CD4-positive, CD25-positive, alpha-beta regulatory T cell (primary cell): ENCODE measurements at places on chromosomes 6 and 20.

DNA sequence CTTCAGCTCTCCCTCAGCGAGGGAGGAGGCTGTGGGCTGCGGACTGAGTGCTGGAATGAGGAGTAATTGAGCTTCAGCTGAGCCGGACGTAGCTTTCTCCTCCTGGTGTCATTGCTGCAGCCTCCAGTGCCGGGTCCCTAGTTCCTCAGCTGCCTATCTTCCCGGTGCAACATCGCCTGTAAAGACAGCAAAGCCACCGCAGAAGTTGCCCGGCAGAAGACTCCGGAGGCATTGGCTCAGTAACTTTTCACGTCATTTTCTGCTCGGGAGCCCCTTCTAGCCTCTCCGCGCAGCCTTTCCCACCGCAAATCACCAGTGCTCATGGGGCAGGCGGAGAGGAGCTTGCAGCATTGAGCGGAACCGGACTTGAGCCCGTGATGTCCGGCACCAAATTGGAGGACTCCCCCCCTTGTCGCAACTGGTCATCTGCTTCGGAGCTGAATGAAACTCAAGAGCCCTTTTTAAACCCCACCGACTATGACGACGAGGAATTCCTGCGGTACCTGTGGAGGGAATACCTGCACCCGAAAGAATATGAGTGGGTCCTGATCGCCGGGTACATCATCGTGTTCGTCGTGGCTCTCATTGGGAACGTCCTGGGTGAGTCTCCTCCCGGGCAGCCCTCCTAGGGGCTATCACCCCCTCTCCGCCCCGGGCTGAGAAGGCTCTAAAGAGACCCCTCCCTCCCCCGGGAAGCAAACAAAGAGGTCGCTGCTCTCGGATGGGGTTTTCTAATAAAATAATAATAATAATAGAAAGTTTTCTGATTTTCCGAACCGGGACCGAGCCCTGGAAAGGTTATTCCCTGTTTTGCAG is at the start of gene HCRTR2:
HCRTR2 (plus strand) TSS at position 305 of the 816 bp plus-strand sequence; CDS start at position 378, 73 bp downstream.
- DNase-seq: no peak

DNA sequence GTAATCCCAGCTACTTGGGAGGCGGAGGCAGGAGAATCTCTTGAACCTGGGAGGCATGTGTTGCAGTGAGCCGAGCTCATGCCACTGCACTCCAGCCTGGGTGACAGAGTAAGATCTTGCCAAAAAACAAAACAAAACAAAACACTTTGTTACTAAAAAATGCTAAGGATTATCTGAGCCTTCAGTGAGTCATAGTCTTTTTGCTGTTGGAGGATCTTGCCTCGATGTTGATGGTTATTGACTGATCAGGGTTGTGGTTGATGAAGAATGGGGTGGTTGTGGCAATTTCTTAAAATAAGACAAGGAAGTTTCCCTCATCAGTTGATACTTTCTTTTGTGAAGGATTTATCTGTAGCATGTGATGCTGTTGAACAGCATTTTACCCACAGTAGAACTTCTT is 196.8 kb upstream of the HDDC2 start:
- DNase-seq: no peak

DNA sequence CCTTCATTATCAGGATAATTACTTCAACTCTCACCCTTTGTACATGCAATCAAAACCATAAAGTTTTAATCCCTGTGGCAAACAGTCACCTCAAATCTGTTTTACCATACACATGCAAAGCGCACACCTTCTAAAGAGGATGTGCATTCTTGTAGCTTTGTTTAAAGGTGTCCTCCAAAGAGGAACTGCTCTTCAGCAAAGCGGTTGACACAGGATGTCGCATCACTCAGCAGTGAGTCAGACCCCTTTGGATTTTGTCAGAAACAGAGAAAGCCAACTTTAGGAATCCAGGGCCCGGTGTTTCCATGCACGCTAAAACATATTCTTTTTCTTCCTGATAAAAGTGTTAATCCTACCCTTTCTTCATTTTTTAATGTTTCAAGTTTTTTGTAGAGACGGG is 268.3 kb upstream of the ARID1B start:
- DNase-seq: no peak

GRCh38 chr20:55252521-55252920 is 752.8 kb downstream of the CBLN4 start:
- no peak for DNase-seq

DNA sequence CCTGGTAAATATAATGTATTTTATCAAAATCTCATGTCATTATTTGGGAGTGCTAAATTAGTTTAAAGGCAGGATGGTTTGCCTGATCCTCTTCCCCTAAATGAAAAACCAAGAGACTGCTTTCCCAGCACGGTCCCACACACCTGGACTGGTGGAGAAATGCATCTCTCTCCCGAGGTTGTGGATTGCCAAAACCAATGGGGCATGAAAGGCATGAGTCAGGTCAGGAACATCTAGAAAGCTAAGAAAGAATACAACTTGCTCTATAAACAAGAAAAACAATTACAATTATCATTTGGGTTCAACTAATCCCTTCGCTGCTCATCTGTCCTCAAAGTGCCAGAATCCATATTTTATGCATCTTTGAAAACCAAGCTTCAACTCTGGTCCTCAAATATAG is 308.3 kb upstream of the IRAK1BP1 start:
- DNase-seq: no peak

- no peak for DNase-seq
These were observed 8.8 kb upstream of the GJA1 start for GRCh38 chr6:121426686-121427085.

DNA sequence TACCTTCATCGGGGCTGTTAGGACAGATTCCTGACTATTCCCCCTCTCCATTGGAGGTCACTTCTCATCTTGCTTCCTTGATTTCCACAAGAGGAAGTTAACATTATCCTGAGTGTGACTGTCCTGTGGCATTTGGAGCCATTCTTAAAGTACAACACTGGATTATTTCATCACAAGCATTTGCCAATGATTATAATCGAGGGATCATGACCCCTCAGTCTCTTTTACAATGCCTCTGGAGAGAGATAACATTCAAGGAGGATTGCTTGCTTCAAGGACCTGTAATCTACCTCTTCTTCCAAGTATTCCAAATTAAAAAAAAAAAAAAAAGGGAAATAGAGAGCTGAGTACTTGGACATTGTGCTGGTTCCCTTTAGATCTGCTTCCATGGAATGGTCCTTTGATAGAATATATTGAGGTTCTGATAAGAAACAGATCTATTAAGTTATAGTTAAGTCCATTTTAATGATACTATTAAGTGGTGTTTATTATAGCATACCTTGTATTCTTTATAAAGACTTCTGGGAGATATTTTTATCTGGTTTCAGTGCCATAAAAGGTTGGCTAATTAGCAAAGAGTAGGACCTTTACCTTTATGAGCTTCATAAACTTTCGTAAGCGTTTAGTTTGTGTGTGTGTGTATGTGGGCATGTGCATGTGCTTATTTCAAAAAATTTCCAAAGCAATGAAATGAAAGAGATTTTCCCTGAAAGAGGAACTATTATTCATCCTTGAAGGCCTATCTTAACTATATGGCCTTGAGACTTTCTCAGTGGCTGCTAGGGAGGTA is 469.1 kb downstream of the DHX35 start:
- no peak for DNase-seq

GRCh38 chr6:137309078-137309762 is 90.0 kb upstream of the IFNGR1 start:
- no peak for DNase-seq

- no peak for DNase-seq
These were observed 610.3 kb downstream of the RNF144B start for GRCh38 chr6:18997375-18997826.

DNA sequence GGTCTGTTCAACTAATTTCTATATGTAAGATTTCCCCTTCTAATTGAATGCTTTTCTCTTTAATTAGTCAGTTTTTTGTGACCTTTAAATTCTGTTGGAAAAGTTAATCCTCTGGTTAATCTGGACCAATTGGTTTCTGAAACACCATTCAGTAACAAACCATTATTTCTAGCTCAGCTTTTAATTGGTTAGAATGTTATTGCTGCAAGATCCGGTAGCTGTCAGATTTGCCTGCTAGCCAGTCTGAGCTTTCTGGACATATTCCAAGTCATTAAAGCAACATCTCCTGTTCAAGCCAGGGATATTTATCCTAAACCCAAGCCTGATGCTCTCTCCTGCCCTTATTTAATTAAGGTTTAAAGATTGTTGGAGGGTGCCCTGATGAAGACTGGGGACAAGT is 55.1 kb upstream of the FBXL4 start:
- DNase-seq: no peak

- no peak for DNase-seq
These were observed 189.4 kb upstream of the ARID1B start for GRCh38 chr6:156587751-156588301.

GRCh38 chr6:47062346-47062745 is 20.2 kb upstream of the ADGRF1 start:
- no peak for DNase-seq

DNA sequence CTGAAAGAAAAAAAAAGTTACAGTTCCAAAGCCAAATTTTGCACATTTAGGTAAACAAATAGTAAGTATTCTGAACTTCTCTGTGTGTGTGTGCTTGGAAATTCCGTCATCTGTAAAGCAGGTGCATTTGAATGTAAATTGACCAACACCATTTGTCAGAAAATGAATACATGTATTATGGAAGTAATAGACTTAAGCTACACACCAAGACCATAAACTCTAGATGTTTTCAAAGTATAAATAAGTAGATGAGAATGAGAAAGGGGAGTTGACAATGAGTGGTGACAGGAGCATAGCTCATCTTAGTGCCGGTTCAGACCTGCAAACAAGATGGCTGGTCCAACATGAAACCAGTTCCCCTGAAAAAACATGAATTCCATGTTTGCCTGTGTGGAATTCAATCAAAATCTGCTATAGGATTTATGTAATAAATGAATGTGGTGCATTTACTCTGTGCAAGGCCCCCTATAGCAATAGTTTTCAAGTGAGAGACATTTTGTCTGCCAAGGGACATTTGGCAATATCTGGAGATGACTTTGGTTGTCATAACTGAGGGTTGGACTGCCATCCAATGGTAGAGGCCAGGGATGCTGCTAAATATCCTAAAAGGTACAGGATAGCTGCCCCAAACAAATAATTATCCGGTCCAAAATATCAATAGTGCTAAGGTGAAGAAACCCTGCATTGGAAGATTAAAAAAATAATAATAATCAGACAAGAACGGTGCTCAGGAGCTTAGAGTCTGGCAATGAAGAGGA is 11.0 kb upstream of the FILIP1 start:
- no peak for DNase-seq

- no peak for DNase-seq
These were observed 252.4 kb upstream of the TAB2 start for GRCh38 chr6:149065121-149065520.

DNA sequence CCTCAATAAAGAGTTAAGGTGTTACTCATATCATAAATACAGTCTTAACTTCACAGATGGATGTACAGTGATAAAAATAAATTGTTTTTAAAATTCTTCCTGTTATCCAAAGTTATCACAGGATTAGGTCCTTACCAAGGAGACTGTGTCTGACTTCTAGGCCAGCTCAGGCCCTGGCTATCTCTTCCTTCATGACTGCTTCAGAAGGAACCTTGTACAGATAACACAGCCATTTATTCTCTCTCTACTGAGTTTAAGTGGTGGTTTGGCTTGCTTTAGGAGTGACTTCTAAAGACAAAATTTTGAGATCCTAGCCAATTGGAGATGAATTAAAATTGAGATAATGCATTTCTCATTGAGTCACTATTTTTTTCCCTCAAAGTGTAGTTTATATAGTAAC is 40.8 kb upstream of the RNF182 start:
- DNase-seq: no peak

- peak; percentile 95 for DNase-seq
These were observed 243.5 kb downstream of the GMPR start for GRCh38 chr6:16481697-16482399.

DNA sequence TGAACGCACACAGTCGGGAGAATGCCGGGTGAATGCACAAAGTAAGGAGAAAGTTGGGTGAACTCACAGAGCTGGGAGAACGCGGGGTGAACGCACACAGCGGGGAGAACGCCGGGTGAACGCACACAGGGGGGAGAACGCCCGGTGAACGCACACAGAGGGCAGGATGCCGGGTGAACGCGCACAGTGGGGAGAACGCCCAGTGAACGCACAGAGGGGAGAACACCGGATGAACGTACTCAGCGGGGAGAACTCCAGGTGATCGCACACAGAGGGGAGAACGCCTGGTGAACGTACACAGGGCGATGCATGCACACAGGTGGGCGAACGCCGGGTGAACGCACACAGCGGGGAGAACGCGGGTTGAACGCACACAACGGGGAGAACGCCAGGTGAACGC is 57.4 kb downstream of the RNASET2 start:
- DNase-seq: no peak

- DNase-seq: no peak
These were observed 917.8 kb upstream of the ADGRB3 start for GRCh38 chr6:67717281-67717680.

- DNase-seq: no peak
These were observed 273.8 kb downstream of the SAMD5 start for GRCh38 chr6:147782302-147782701.

- DNase-seq: no peak
These were observed 88.6 kb upstream of the PCSK2 start for GRCh38 chr20:17138237-17138636.

GRCh38 chr20:59022754-59023153 is 3.5 kb downstream of the TUBB1 start:
- DNase-seq: no peak

DNA sequence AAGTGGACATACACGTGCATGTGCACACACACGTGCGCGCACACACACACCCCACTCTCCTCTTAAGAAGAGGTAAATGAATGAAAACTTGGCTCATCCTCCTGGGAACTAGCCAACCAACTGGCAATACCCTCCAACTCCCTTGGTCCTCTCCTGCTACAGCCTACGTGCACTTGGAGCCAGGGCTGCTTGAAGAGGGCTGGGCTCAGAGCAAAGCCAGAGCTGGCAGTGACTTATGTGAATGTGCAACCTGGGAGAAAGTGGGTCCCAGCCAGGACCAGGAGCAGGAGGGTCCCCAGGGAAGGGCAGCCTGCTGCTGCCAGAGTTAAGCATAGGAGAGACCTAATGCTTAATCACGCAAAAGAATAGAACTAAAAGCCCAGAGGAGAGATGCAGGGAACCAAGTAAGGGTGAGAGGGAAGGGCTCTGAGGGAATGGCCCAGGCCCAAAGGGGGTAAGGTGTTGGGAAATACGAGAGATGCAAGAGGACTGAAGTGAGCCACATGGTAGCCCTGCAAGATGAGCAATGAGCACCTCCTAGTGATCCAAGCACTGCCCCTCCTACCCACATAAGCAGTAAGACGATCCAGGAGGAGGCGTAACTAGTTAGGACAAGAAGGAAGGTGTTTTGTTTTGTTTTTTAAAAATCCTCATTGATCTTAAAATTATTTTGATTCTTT is 24.7 kb downstream of the TRAF3IP2 start:
- DNase-seq: no peak

GRCh38 chr20:62511915-62512610 is 36.3 kb upstream of the GATA5 start:
- DNase-seq: no peak

- DNase-seq: peak; percentile 95
These were observed at the start of gene TAF11 for GRCh38 chr6:34887753-34888513. TSS of gene TAF11 (minus strand) at chr6:34888042. CDS start at chr6:34887957, 85 bp downstream.

GRCh38 chr6:162934844-162935243 is 207.1 kb downstream of the PACRG start:
- DNase-seq: no peak
